Stimulated activated CD4-positive, alpha-beta T cell treated with anti-CD3 and anti-CD28 coated beads, Interleukin-1b, Interleukin-23, amount 100 ng/mL, for 1 hour (primary cell): ENCODE measurements at places on chromosomes 16 and 17.

DNA sequence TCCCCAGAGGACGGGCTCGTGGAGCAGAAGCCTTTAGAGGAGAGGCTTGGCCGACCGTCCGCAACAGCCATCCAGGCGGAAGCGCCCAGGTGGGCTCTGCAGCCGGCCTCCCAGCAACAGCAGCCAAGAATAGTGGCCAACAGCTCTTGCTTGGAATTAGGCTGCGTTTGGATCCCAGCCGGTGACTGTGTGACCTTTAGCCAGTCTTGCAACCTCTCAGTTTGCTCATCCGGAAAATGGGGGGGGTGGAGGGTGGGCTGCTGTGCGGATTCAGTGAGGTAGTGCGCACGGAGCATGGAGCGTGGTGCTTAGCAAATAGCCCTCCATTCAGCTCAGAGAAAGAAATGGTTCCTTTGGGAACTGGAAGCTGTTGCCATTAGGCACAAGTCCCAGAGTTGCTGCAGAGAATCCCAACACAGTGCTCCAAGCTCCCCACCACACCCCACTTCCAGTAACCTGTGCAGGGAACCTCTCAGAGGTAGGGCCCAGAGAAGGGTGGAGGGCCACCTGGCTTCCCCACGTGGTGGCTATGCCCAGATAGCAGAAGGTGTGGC, 46.7 kb downstream of the RTN4RL1 start:
- DNase-seq, result no peak

DNA sequence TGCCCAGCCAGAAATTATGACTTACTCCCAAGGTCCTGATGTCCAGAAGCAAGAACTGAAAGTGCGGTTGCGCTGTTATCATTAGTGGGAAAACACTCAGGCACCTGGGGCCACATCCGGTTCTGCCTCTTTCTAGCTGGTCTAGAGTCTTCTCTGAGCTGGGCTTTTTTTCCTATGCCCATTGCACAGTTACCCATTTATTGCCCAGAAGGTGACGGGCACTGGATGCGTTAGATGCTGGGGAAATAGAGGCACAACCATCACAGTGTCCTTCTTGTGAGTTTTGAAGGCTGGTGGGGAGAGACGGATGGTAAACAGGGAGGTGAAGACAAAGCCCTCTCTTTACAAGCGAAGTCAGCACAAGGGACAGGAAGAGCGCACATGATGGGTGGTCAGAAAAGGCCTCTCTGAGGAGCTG, 37.7 kb downstream of the PLCG2 start:
- DNase-seq, result no peak

GRCh38 chr17:19712436-19713004, 3.9 kb downstream of the SLC47A2 start:
- no peak for DNase-seq

- no peak for DNase-seq
These were observed 20.1 kb upstream of the ADCY9 start for GRCh38 chr16:4136229-4136813.

GRCh38 chr17:79923974-79924638, 84.9 kb upstream of the CBX4 start:
- no peak for DNase-seq

DNA sequence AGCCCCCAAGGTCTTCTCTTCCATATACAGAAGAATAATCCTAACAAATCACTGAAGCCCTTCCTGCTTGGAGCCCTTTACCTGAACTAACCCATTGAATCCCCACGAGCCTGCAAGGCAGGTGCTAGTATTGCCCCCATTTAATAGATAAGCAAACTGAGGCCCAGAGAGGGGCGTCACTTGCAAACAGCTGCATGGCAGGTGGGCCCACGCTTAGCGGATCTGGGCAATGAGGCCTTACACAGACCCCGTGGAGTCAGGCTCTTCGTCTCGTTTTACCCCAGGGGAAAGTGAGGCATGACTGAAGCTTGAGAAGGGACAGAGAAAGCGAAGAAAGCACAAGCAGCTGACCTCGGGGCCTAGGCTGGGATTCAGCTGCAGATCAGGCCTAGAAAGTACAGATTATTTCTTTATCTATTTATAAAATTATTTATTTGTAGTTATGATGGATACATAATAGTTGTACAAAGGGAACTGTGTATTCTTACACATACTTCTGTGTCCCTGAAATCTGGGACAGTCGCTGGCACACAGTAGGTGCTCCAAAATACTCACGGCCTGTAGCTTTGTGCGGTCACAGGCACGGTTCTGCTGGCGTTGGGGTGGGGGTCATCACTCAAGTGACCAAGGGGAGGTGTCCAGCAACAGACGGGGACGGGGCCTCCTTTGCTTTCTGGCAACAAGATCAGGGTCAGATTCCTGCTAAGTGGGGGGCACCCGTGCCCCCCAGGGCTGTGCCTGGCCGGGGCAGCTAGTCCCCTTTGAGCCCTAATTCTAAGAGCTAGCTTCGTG, 223.2 kb upstream of the GSE1 start:
- no peak for DNase-seq

DNA sequence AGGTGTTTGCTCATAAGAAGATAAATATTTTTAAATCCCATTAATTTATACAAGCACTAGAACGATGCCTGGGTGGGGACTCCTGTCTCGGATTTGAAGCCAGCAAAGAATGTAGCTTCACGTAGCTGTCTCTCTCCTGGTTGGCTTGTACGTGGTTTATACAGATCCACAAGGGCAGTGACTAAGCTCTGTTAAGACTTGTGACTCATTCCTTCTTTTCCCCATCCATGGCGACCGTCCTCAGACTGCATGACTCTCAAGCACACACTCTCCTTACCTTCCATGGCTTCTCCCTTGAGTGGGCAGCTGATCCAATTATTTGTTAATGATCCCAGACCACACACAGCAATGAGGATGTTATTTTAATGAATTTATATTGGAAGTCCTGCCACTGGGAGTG, 679.7 kb upstream of the SOX9 start:
- no peak for DNase-seq

DNA sequence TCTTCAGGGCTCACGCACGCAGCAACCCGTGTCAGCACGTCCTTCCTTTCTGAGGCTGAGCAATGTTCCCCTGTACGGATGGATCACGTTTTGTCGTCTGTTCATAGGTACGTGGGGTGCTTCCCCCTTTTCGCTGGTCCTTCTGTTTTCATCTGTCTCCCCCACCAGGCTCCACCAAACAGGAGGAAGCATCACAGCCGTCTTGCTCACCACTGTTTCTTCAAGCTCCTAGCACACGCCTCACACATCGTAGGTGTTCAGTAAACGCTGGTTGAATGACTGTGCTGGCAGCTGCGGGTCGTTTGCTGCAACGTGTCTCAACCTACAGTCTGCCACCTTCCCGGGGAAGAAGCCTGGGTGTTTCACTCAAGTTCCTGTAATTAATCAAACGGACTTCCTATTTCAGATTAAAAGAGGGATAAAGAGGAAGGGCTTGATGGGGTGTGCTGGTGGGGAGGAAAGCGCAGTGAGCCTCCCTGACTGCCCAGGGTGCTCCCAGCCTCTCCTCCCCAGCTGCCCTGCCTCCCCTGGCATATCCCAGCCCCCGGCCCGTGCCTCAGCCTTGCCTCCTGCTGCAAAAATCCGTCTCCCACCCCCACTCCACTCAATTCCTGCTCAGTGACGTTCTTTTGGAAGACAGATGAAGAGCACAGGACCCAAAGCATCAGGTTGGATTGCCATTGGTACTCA, 76.7 kb upstream of the DOC2B start:
- no peak for DNase-seq

- no peak for DNase-seq
These were observed at the start of gene TMEM100 for GRCh38 chr17:55722742-55723487. TSS of gene TMEM100 (minus strand) at chr17:55722864. CDS start at chr17:55721070, 1,794 bp downstream.

- peak; percentile 34 for DNase-seq
These were observed at the start of gene LITAF for GRCh38 chr16:11586856-11587642. TSS of gene LITAF (minus strand) at chr16:11586919. CDS start at chr16:11556730, 30,189 bp downstream.

DNA sequence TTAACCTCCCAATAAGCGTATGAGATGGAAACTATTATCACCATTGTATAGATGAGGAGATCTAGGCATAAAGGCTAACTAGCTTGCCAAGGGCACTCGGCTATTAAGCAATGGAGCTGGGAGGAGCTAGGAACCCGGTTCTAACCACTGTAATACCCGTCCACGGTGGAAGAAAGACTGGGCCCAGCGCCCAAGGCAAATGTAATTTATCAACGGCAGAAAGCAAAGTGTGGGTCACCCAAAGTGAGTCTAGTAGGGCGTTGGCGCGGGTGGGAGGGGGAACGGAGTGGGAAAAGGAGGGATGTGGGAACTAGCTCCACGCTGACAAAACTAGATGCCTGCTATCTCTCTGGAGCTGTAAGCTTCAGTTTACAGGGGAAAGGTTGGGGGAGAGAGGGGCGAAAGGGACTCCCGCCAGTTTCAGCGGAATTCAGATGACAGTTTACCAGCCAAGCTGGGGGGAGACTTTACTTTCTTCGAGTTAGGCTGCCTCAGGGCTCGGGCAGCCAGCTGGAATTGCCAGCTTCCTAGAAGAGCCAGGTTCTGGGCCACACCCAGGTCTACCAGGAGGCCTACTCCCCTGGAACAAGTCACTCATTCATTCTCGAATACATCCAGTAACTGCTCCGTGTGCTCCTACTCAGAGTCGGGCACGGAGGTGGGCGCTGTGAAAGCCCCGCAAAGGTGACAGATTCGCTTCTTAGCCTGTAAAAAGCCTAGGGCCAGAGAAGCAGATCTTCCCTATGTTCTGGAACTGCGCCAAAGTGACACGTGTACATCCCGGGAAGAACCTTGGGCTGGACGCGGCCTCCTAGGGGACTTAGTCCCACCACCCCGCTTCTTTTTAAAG, 837 bp downstream of the LRRC59 start:
- no peak for DNase-seq

DNA sequence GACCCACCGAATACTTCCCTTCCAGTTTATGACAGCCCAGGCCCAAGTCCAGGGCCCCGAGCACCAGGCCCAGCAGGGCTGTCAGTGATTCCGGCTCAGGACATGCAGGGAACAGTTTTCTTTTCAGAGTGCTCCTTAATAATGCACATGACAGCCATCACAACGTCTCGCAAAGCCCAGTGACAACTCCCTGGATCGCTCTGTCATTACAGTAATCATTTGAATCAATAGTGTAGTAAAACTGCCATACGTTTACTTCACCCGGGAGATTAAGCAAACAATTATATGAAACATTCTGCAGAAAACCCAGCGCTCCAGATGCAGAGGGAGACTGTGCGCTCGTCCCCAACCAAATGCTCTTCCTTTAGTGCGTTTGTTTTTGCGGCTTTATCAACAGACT, 162.6 kb upstream of the CDH13 start:
- DNase-seq, result no peak

DNA sequence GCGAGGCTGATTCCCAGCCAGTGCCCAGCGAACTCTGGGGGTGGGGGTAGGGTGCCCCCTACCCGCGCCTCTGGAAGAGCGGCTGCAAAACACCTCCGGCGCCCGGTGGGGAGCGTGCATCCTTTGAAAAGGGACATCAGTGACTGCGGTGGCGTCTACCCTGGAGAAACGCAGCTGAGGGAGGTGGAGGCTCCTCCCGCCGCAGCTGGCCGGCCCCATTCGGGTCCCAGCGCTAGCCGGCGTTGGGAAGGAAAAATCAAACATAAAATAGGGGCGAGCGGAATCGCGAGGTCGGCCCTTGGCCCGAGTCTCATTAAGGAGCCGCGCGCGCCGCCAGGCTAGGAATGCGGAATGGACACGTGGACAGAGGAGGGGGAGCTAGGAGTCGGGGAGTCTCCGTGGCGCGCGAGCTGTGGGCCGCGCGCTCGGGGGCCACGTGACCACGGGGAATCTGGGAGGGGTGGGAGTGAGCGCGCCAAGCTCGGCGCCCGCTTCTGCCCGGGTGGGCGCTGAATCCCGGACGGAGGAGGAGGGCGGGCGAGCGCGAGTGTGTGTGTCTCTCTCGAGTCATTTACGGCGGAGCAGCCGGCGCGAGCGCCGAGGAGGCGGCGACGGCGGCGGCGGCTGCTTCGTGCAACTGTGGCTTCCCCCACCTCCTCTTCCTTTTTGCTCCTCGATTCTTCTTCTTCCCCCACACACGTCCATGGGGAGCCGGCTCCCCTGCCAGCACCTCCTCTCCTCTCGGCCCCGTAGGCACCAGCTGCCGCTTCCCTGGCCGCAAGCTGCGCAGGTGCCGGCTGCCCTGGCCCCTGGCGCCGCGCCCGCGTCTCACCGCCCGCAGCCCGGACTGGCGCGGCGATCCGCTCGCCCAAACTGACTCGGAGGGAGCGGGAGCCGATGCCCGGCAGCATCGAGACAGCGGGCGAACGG, at the start of gene TMEM132E:
TMEM132E (plus strand) TSS at position 566 of the 930 bp plus-strand sequence. CDS start 1,495 bp downstream, outside the sequence.
- DNase-seq, result no peak

GRCh38 chr17:19495828-19496528, 37.7 kb upstream of the SLC47A1 start:
- DNase-seq, result no peak

DNA sequence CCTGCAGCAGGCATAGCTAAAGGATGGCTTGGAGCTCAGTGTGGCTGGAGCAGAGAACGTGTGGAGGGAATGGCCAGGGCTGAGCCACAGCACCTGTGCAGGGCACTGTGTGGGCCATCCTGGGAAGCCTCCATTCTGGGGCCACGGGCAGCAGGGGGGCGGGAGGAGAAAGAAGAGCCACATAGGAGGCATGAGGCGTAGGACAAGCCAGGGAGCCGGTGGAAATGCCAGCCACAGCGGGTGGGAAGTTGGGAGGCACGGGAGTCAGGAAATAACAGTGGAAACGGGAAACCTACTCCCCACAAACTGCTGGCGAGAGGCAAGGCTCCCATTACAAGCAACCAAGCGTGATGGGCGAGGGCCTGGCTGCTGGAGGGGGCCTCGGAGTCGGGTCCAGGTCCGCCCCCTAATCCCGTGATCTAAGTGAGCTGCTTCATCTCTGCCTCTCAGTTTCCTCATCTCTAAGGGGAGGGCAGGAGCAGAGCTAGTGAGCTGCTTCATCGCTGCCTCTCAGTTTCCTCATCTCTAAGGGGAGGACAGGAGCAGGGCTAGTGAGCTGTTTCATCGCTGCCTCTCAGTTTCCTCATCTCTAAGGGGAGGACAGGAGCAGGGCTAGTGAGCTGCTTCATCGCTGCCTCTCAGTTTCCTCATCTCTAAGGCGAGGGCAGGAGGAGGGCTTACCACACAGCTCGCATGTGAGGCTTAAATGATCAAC, 104.9 kb downstream of the ADCY9 start:
- DNase-seq, result no peak

GRCh38 chr17:40574292-40574691, 9.0 kb upstream of the CCR7 start:
- DNase-seq, result no peak

DNA sequence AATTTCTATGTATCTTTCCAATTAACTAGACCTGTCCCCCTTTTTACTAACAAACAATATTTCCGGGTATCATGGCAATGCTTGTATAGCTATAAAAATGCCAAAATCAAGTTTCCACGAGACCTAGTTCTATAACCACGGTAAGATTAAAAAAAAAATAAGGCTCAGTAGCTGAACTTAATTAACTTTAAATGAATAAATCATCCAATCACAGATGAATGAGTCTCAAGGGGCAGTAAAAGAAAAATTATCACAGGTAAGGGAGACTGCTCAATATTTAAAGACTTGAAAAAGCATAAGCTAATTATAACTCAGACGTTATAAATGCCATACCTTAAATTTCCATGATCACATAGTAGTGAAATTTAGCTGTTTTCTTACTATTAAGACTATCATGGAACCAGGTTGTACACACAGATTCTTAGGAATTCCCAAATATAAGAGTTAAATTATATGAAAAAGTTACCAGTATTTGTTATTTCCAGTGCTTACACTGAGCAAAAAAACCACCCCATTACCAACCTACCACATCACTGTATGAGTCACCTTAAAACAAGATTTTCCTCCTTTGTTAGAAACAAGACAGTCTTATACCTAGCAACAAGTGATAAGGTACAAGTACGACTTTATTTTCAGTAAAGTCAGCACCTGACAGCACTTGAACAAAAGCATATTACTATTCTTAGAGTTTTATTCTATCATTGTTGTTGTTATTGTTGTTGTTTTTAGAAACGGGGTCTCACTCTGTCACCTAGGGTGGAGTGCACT, 20.6 kb downstream of the SSH2 start:
- no peak for DNase-seq
